ENCODE measurements at places on chromosomes 13 and 19.

DNA sequence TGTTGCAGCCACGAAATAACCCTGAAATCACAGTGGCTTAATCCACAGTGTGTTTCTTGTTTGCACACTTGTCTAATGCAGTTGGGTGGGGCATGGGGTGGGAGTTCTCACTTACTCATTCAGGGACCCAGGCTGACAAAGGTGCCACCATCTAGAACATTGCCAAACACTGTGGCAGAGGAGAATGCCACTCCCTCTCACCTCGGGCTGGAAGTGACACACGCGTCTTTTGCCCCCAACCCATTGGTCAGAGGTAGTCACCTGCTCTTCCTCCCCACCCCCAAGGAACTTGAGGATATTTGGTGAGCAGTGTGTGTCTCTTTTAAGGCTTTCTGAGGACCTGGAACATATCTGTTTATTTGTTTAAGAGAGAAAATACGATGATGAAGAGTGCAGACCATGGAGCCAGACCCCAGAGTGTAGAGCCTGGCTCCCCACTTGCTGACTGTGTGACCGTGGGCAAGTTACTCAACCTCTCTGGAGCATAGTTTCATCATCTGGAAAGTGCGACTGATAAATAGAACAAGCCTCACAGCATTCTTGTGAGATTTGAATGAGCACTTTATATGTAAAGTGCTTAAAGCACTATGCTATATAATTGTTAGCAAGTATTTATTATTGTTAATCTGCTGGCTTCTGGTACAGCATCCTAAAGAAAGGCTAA lies 17.4 kb downstream of the GPR183 start:
- no peak for DNase-seq

- no peak for DNase-seq
These were observed 108.5 kb upstream of the C1QTNF9B start for GRCh38 chr13:24005755-24006281.

- DNase-seq: no peak
These were observed 1.7 kb upstream of the PSMC4 start for GRCh38 chr19:39969266-39969665.

- no peak for DNase-seq
These were observed 8.3 kb upstream of the ZNF14 start for GRCh38 chr19:19741184-19741583.

GRCh38 chr19:51251468-51251820 lies 564 bp downstream of the SIGLECL1 start:
- DNase-seq: no peak

- DNase-seq: no peak
These were observed 28.2 kb downstream of the GPC6 start for GRCh38 chr13:93254775-93255174.

DNA sequence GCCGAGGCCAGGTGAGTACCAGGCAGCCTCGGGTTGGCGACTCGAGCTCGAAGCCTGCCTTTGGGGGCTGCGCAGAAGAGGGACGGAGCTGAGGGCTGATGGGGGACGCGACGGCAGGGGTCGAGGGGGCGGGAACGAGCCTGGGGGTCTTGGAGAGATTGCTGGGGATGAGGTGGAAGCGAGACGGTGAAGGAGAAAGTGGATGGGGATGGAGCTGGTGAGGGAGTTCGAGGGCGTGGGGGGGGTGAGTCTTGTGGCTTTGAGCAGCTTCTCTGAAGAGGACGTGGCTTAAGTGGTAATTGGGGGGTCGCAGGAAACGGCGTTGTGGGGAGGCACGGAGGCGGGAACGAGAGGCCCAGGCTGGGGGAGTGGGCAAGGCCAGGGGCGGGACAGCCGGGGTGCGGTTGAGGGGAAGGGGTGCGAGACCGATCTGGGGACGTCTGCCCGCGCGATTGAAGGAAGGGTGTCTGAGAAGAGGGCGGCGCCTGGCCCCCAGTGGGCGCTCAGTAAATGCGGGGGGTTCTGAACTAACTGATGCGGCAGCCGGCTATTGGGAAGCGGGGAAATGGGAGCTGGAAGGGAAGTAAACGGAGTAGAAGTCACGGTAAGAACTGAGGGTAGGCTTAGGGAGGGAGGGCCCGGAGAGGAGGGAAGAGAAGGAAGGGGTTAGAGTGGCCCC lies 426 bp downstream of the MYO9B start:
- DNase-seq: no peak

- no peak for DNase-seq
These were observed 622 bp downstream of the RASA3 start for GRCh38 chr13:114131583-114132418.

DNA sequence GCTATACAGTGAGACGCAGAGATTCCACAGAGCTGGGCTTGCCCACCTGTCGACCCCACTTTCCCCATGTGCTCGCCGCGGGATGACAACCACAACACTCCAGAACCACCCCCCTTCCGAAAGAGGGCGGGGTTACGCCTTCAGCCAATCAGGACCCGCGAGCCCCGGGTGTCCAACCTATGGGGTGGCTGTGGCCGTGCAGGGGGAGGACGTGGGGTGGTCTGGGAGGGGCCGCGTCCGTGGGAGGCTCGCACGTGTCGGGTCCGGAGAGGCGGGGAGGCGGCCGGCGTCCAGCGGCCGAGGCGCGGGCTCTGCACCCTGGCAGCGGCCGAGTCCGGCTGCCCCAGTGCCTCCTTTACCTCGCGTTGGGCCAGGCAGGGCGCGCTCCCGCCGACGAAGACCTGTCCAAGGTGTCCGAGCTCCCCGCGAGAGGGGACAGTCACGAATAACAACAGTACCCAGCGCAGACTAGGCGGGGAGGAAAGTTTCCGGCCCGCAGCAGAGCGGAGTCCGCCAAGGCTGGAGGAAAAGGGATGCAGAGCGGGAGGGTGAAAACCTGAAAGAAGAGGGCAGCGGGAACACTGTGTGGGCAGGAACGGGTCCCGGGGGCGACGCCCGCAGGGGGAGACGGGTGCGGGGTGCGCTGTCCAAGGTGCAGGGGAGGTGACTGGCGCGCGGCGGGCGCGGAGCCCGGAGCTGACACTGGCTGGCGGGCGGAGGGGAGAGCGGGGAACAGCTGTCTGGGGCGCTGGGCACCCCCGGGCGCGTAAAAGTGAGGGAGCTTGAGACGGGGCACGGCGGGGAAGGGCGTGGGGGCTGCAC lies 911 bp downstream of the ENOX1 start:
- DNase-seq: no peak

DNA sequence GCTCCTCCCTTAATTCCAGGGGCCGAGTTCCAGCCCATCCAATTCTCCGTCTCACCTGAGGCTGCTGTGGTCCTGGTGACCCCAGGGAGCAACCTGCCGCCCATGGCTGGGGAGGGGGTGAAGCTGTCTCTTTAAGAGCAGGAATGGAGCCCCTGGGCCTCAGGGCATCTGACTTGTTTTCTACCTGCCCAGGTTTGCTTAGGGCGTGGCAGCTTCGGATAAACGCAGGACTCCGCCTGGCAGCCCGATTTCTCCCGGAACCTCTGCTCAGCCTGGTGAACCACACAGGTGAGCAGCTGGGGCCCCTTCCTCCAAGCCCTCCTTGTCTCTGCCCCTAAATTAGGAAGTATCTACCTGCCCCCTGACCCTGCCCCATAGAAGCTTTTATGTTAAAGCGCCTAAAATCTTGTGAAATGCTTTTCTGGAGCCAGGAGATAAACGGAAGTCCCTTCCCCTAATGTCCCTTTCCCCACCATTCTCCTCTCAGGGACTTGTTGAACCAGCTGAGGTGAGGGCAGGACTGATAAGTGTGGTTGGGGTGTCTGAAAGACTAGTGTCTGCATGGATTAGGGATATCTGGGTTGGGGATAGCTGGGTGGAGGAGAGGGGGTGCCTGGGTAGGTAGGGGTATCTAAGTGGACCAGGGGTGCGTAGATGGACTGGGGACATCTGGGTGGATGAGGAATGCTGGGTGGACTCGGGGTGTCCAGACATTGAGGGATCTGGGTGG lies 614 bp downstream of the FXYD3 start:
- DNase-seq: no peak

- DNase-seq: no peak
These were observed 40.1 kb downstream of the ZC3H13 start for GRCh38 chr13:46012404-46012803.

DNA sequence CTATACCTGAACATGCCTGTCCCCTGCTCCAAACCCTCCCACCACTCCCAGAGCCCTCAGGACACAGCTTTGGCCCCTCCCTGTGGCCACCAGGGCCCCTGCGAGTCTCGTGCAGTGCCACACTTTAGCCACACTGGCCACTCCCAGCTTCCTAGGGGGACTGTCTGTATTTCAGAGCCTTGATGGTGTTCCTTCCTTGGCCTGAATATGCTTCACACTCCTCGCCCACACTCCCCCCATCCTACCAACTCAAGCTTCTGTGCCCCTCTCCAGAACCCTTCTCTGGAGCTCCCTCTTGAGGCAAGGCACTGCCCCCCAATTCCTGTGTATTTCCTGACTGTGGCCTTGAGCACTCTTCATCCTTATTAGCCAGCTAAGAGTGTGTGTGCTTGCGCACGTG lies 80.2 kb downstream of the DPF1 start:
- no peak for DNase-seq

DNA sequence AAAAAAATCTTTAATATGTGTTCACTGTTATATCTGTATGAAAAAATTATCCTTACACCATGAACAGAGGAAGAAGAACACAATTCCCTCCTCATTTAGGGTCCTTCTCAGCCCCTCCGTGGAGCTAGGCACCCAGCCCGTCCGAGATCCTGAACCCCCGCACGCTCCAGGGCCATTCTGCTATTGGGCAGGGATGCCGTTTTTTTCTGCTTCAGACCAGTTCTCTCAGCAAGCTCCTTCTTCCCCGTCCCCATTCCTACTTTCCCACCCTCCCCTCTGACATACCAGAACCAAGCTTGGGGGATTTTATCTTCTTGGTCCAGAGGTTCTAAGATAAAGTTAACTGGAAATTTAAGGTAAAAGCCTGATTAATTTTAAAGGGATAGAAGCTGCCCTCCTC lies 36.2 kb downstream of the ATP12A start:
- DNase-seq: no peak

DNA sequence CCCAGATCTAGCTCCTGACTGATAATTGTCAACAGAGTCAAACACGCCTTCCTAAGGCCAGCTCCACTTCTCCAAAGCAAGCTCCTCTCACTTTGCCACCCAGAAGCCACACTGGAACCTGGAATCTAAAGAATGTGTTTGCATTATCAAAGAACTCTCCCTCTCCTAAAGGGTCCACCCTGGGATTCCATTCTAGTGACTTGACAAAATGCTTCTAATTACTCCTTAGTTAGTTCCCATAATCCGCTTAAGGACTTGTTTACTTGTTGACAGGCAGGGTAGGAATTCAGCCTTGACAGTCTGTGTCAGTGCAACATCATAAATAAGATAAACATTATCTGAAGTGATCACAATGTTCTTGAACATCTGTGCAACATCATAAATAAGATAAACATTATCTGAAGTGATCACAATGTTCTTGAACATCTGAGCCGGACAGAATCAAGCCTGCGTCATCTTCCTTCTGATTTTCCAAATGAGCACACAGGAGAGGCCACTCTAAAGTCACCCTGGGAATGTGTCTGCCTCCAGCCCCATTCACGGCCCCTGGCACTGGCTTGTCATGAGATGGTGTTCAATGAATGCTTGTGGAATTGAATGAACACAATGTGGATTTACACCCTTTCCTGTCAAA lies 512.1 kb downstream of the IRS2 start:
- no peak for DNase-seq

- no peak for DNase-seq
These were observed 253.2 kb downstream of the SUCLA2 start for GRCh38 chr13:47747901-47748300.

GRCh38 chr13:48263196-48263595 lies 30.2 kb downstream of the ITM2B start:
- DNase-seq: no peak

GRCh38 chr19:54156953-54157352 lies 2.6 kb downstream of the LENG1 start:
- DNase-seq: no peak

DNA sequence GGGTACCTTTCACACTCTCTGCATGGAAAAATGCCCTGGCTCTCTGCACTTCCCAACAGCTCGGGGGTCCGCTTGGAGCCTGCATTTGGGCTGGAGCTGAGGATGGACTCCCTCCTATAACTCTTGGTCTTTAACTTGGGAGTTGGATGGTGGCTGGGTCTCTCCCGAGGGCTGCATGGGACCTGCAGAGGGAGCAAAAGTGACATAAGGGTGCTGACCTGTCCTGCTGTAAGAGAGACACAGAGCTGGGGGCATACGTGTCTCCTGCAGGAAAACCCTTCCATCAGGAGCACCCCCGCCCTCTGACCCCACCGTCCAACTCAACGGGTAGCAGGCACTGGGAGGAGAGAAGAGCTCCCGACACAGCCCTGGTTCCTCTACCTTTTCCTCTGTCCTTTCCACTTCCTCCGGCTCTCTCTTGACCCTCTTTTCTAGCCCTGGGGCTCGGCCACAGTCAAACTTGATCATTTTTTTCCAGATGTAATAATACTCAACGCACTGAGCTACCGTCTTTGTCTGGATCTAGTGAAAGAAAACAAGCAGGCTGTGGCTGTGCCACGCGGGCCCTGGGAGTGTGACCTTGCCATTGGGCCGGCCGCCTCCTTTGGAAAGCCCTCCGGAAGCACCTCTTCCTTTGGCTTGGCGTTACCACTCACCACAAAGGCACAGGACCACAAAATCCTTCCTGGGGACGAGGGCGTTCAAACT lies 6.8 kb upstream of the NAPA start:
- DNase-seq: no peak

GRCh38 chr13:101492251-101492910 lies 39.9 kb downstream of the ITGBL1 start:
- no peak for DNase-seq

DNA sequence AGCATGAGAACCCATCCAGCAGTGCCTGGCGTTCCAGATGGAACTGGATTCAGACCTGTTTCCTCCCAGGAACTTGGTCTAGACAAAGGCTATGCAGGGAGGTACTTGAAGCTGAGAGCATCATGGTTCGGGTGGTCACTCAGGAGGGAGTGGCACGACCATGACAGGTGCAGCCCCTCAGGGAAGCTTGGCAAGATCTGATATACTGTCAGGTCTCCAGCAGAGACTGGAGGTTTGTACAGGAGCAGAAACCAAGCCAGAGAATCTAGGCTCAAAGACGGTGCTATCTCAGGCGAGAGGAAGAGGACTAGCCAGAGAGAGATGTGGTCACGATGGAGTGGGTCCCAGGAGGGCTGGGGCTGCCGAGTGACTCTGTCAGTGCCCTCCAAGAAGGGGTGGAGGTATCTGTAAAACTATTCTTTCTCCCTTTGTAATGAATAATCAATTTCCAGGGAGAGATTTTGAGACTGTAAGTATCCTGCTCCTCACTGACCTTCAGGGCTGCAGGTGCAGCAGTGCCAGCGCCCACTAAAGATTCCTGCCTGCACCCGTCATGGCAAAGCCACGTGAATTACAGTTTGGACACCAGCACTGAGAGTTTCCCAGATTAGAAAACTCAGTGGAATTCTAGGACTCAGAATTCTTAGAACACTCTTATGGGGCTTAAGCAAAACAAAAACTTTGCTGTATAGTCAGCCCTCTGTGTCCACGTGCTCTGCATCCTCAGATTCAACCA lies 10.2 kb upstream of the DCUN1D2 start:
- no peak for DNase-seq

GRCh38 chr13:113601166-113602070 lies 16.9 kb downstream of the TFDP1 start:
- no peak for DNase-seq

GRCh38 chr19:8441725-8442544 lies 2.8 kb upstream of the HNRNPM start:
- DNase-seq: no peak

Measured in keratinocyte (primary cell).